ENCODE measurements at places on chromosomes 6 and 20. TPM values are rescaled to one million over a fixed set of nuclear protein-coding genes. Genes with fewer than 3 reads are reported as not detected.

- H3K27me3 ChIP-seq, result peaks cover 13% of the 10 kb centered on the region
- H3K4me3 ChIP-seq, result no peak overlapping the region
- no peak overlapping the region for H3K27ac ChIP-seq
- DNase-seq, result no peak
- peaks cover 13% of the 10 kb centered on the region for H3K36me3 ChIP-seq
Measured at GRCh38 chr6:168616816-168617765, 176.1 kb downstream of the SMOC2 start.

Gene HFE
- 1.9 TPM for total RNA-seq

Gene SCRT2
- not detected for total RNA-seq

GRCh38 chr6:123062670-123063069, 66.6 kb downstream of the CLVS2 start:
- no peak overlapping the region for H3K27ac ChIP-seq
- H3K4me3 ChIP-seq, result no peak overlapping the region
- H3K27me3 ChIP-seq, result no peaks in the 10 kb centered on the region

Gene PDE7B
- 4.2 TPM for total RNA-seq

DNA sequence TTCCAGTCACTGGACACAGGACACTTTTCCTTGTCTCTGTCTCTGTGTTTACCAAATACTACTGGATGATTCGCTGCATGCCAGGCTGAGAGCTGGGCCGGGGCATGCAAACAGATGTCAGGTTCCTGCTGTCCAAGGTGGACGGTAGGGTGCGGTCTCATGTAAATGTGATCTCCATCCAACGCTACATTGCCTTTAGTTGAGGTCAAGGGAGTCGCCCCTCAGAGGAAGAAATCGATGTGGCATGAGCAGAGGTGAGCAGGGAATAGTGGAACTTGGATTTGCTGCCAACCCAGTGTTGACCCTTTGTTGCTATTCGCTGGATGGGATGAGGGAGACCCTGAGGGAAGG, 9.8 kb upstream of the TOX2 start:
- no peaks in the 10 kb centered on the region for H3K27me3 ChIP-seq
- peaks cover 6% of the 10 kb centered on the region for H3K36me3 ChIP-seq
- H3K27ac ChIP-seq, result no peak overlapping the region

- H3K36me3 ChIP-seq, result no peaks in the 10 kb centered on the region
- no peak overlapping the region for H3K27ac ChIP-seq
- DNase-seq, result no peak
- no peaks in the 10 kb centered on the region for H3K27me3 ChIP-seq
Measured at GRCh38 chr6:167652701-167653095, 174.0 kb upstream of the AFDN start.

- H3K27ac ChIP-seq, result peak overlapping the region; percentile 11
- DNase-seq, result no peak
- H3K4me1 ChIP-seq, result peaks cover 38% of the 10 kb centered on the region
- no peaks in the 10 kb centered on the region for H3K27me3 ChIP-seq
- peak overlapping the region; percentile 94 for H3K4me3 ChIP-seq
- H3K36me3 ChIP-seq, result no peaks in the 10 kb centered on the region
Measured at GRCh38 chr6:29749308-29749662, 26.1 kb downstream of the HLA-F start.

Gene FNDC1
- total RNA-seq, result 0.30 TPM

GRCh38 chr6:157059781-157060180, 263.5 kb downstream of the TMEM242 start:
- no peak for DNase-seq
- no peak overlapping the region for H3K27ac ChIP-seq
- no peaks in the 10 kb centered on the region for H3K36me3 ChIP-seq
- H3K4me3 ChIP-seq, result no peak overlapping the region

DNA sequence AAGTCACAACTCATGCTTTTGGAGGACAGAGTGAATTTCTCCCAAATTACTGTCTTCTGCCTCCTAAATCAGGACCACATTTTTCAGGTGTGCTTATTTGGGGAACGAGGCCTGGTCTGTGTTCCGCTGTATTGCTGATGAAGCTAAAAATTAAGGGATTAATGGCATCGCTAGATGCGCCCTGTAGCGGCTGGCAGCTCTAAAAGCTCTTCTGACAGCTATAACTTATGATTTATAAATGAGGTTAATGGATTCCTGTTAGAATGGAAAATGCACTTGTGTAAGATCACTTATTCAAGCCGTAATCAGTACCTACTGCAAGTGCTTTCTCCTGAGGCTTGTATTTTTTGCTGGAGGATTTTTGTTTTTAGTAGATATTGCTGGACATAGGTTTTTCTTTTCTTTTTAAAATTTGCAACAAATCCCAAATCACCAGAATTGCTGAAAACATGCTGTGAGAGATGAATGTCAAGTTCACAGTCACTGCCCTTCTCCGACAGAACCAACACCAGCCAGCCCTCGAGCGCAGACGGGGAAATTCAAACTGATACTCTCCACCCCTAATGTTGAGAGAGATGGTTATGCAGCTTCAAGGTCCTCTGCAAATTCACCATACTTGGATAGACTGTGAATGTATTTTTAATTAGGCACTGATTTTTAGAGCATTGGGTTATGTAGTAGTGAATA, 49.1 kb downstream of the AKAP12 start:
- peaks cover 2% of the 10 kb centered on the region for H3K36me3 ChIP-seq
- peaks cover 59% of the 10 kb centered on the region for H3K4me1 ChIP-seq
- H3K27ac ChIP-seq, result peak overlapping the region; percentile 76
- H3K4me3 ChIP-seq, result peak overlapping the region; percentile 65
- H3K27me3 ChIP-seq, result peaks cover 29% of the 10 kb centered on the region

Gene PRND
- not detected for total RNA-seq

Gene SSTR4
- total RNA-seq, result not detected

Gene BPI
- not detected for total RNA-seq

DNA sequence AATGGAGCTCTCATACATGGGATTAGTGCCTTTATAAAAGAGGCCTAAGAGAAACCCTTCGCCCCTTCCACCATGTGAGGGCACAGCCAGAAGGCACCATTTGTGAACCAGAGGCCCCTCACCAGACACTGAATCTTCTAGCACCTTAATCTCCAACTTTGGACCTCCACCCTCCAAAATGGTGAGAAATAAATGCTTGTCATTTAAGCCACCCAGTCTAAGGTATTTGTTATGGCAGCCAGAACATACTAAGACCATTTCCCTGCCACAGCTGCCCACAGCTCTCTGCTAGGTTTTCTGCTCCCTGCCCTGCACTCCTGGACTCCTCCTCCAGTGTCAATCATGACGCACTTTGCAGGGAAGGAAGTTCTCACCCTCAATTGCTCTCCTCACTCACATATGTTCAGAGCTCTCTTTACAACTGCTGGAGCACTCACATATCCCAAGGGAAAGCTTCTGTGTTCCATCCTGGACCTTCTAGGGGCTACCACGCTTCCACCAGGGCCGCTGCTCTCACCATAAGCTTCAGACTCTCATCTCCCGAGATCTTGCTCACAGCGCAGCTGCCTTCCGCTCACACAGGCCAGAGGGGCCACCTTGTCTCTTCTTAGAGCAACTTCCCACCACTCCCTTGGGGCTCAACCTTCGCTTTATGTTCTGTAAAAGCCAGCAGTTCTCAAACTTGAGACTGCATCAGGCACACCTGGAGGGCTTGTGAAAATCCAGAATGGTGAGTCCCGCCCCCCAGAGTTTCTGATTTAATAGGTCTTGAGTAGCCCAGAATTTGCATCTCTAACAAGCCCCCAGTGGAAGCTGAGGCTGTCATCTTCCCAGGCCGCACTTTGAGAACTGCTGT, 1.6 kb upstream of the LY86 start:
- no peak for DNase-seq
- no peak overlapping the region for H3K27ac ChIP-seq
- peaks cover 1% of the 10 kb centered on the region for H3K36me3 ChIP-seq
- H3K4me1 ChIP-seq, result peaks cover 69% of the 10 kb centered on the region

DNA sequence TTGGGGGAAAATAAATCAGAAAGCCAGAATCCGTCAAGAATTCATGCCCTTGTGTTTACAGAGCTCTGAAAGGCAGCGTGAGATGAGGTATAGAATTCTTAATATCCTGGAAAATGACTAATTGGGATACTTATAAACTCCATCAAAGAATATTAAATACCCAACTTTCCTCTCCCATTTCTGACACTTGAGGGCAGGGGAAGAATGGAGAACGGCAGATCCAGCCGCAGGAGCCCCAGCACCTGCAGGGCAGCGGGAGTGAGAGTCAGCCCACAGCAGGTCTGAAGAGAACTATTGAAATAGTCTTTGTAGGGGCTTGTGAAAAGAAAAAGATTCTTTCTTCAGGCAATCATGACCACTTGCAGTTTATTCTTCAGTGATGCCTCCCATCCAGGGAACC, 107.2 kb downstream of the AGPAT4 start:
- H3K4me1 ChIP-seq, result no peaks in the 10 kb centered on the region
- no peaks in the 10 kb centered on the region for H3K36me3 ChIP-seq
- H3K4me3 ChIP-seq, result no peak overlapping the region
- no peak for DNase-seq
- no peak overlapping the region for H3K27ac ChIP-seq

Gene SLC18B1
- total RNA-seq, result 5.1 TPM

- no peak overlapping the region for H3K4me3 ChIP-seq
- no peaks in the 10 kb centered on the region for H3K4me1 ChIP-seq
- peaks cover 13% of the 10 kb centered on the region for H3K27me3 ChIP-seq
- H3K36me3 ChIP-seq, result peaks cover 3% of the 10 kb centered on the region
- H3K27ac ChIP-seq, result no peak overlapping the region
Measured at GRCh38 chr20:22667198-22667597, 82.8 kb upstream of the FOXA2 start.

Gene TBXT
- not detected for total RNA-seq

Gene PTCRA
- total RNA-seq, result not detected

DNA sequence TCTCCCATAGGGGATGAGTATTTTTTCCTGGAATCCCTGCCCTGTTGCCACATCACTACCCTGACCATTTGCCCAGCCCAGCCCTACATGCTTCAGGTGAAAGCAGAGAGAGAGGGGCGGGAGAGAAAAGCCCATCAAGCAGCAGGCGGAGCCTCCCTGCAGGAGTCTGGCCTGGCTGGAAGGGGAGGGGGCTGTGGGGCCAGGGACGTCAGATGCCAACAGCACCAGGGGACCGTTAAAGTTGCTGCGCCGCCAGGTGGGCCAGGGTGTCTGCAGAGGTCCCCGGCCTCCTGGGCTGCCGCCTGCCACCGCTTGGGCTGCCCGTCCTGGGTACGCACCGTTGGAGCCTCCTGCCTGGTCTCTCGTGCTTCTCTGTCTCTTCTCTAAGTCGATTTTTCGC, 757 bp upstream of the R3HDML start:
- DNase-seq, result no peak
- H3K4me3 ChIP-seq, result no peak overlapping the region
- no peaks in the 10 kb centered on the region for H3K4me1 ChIP-seq
- H3K36me3 ChIP-seq, result no peaks in the 10 kb centered on the region

Gene FLRT3
- total RNA-seq, result not detected

DNA sequence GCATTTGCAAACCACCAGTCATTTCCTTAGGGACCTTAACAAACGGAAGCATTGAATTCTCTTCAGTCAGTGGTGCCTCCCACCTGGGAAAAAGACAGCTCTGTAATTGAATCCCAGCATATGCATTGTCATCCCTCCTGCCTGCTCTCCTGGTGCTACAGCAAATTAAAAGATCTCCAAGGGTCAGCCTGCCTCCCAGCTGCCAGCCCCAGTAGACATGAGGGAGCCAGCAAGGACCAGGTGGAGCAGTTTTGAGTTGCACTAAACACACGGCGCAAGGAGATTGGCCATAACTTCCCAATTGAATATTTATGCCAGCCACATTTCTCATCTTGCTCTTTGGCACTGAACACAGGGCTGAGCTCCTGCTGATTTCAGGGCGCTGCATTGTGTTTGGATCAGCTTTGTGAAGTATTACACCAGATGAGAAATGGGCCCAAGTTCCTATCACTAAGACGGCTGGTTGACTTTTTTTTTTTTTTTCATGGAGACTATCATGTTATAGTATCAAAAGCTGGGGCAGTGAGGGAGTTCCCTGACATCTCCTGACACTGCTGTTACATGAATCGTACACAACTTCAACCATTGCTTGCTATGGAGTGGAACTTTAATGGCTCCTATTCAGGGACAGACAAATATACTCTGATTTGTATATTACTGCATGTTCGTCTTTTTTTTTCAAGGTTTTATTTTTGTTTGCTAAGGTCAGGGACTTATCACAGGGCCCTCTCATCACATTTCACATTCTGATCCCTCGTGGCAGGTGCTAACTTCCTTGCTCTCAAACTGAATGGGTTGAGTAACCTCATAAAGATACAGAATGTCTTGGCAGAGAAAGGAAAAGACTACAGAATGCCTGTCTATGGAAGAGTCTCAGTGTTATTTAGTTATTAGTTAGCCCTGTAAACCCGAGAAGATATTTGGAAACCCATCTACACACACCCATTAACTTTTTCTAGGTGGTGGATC, 191.1 kb downstream of the EYA4 start:
- DNase-seq, result no peak
- H3K36me3 ChIP-seq, result no peaks in the 10 kb centered on the region
- no peak overlapping the region for H3K27ac ChIP-seq
- no peaks in the 10 kb centered on the region for H3K4me1 ChIP-seq
- H3K27me3 ChIP-seq, result no peaks in the 10 kb centered on the region

Gene DDO
- total RNA-seq, result not detected

Gene CEP85L
- total RNA-seq, result 32.4 TPM

DNA sequence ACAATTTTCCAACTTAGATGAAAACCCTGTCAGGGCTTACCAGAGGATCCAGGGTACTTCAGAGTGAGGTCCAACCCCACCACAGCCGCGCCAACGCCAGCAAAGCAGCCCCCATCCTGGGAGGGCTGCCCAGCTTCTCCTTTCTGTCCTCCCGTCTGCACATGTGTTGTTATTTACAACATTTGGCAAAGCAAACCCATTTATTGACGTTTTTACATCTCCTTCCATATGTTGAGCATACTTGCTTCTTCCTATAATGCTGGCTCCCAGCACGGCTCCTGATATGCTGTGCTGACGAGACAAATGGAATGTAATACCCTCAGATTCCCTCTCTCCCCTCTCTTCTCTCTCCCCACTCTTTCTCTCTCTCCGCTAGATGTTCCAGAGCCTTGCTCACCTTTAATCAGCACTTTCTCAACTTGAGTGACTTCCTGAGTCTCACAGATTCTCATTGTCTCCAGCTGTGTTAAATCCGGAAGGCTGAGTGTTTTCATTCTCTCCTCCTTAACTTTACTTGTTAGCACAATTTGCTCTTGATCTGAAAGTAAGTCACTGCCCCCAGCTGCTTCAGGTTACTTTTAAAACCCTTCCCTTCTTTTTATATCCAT, 22.7 kb downstream of the RCAN2 start:
- DNase-seq, result no peak
- H3K36me3 ChIP-seq, result no peaks in the 10 kb centered on the region
- peaks cover 18% of the 10 kb centered on the region for H3K27me3 ChIP-seq
- H3K4me3 ChIP-seq, result no peak overlapping the region
- H3K4me1 ChIP-seq, result no peaks in the 10 kb centered on the region
- H3K27ac ChIP-seq, result no peak overlapping the region

DNA sequence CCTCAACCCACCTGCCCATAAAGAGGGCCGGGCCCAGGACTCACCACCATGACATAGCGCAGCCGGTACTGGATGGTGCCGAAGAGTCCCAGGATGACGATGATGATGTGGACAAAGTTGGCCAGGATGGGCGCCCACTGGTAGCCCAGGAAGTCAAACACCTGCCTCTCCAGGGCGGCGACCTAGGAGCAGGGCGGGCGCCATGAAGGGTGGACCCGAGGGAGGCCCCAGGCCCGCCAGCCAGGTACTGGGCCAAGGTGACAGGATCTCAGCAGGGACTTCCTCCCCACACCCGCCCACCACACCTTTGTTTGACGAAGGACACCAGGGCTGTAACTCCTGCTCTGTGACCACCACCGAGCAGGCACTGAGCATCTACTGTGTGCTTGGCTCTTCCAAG, 4.4 kb downstream of the NKAIN4 start:
- peaks cover 6% of the 10 kb centered on the region for H3K4me1 ChIP-seq
- peaks cover 46% of the 10 kb centered on the region for H3K27me3 ChIP-seq
- no peak overlapping the region for H3K27ac ChIP-seq
- no peaks in the 10 kb centered on the region for H3K36me3 ChIP-seq
- H3K4me3 ChIP-seq, result no peak overlapping the region
- no peak for DNase-seq

All from activated T-cell treated with anti-CD3 and anti-CD28 coated beads, Interleukin-2, amount 50 U/mL, for 72 hours (primary cell).